ENCODE measurements at places on chromosomes 1 and 21. TPM values are rescaled to one million over a fixed set of nuclear protein-coding genes. Genes with fewer than 3 reads are reported as not detected.

Gene PKNOX1
- 17.5 TPM for total RNA-seq

DNA sequence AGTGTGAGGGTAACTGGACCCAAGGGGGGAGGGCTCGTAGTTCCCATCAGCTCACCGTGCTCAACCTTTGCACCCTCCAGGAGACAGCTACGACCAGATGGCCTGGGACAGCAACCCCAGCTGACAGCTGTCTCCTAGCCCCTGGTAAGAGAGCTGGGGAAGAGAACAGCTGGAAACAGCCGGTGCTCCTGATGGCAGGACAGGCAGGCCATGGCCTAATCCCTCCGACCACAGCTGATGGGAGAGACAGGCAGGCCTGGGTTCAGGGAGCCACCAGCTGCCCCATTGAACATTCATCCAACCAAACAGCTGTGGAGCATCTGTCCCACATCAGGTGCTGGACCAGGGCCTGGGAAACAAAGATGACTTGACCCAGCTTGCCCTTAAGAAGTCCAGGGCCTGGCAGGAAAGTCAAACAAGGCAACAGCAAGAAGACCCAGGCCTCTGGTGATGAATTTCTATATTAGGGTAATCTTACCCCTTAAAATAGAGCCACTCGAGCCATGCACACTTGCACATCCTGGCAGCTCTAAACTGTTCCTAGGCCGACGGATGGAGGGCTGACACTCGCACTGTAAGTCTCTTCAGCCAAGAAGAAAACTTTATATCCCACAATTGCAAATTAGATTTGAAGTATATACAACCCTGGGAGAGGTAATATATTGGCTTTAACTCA lies 12.2 kb downstream of the OLFML2B start:
- H3K36me3 ChIP-seq = no peaks in the 10 kb centered on the region
- DNase-seq = peak; percentile 64
- H3K27me3 ChIP-seq = no peaks in the 10 kb centered on the region
- H3K4me1 ChIP-seq = peaks cover 4% of the 10 kb centered on the region

DNA sequence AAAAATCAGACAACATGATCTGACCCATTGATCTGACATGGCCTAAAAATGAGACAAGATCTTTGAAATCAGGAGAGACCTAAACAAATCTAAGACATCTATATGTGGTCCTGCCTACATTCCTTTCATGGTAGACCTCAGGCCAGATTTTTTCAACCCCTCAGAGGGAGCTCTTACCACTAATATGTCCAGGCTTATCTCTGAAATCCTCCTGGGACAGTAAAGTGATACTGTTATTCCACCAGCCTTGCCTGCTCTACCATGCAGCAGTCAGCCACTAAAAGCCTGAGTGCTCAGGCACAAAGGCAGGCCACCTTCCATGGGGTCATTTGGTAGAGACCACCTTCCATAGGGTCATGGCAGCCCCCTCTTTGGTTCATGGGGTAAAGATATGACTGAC lies 126.9 kb downstream of the TBX15 start:
- H3K27me3 ChIP-seq = no peaks in the 10 kb centered on the region
- no peak overlapping the region for H3K4me3 ChIP-seq
- H3K36me3 ChIP-seq = no peaks in the 10 kb centered on the region

- H3K4me3 ChIP-seq = no peak overlapping the region
- peaks cover 8% of the 10 kb centered on the region for H3K4me1 ChIP-seq
- H3K36me3 ChIP-seq = no peaks in the 10 kb centered on the region
- H3K27me3 ChIP-seq = no peaks in the 10 kb centered on the region
Measured at GRCh38 chr1:117231748-117232373, 21.1 kb upstream of the VTCN1 start.

DNA sequence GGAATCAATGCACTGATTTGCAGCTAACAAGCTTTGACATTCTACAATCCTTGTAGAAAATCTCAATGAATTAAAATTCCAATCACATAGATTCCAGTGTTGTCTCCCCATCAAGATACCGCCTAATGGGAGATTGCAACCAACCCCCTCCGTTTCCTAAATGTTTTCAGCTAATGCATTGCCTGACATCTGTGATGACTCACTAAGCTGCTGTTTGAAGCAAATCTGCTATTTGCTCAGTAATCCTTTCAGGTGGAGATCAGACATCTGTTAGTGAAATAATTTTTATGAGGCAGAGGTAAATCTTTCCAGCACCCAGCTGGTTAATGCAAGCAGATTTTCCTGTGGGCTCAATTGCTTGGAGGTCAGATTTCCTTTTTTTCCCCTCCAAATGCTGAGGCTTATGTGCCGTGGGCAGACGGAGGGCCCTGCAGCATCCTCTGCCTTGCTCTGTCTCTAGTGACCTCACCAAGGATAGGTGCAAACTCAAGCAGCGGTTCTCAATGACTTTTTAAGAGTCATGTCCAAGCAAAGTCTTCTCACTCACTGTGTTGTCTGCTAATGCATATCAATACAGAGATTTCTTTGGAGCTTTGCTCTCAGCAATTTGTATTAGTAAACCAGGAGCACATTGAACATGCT lies 91.1 kb upstream of the RAB3GAP2 start:
- H3K4me1 ChIP-seq = no peaks in the 10 kb centered on the region
- no peak overlapping the region for H3K27ac ChIP-seq
- H3K4me3 ChIP-seq = no peak overlapping the region
- H3K36me3 ChIP-seq = no peaks in the 10 kb centered on the region
- no peak for DNase-seq

DNA sequence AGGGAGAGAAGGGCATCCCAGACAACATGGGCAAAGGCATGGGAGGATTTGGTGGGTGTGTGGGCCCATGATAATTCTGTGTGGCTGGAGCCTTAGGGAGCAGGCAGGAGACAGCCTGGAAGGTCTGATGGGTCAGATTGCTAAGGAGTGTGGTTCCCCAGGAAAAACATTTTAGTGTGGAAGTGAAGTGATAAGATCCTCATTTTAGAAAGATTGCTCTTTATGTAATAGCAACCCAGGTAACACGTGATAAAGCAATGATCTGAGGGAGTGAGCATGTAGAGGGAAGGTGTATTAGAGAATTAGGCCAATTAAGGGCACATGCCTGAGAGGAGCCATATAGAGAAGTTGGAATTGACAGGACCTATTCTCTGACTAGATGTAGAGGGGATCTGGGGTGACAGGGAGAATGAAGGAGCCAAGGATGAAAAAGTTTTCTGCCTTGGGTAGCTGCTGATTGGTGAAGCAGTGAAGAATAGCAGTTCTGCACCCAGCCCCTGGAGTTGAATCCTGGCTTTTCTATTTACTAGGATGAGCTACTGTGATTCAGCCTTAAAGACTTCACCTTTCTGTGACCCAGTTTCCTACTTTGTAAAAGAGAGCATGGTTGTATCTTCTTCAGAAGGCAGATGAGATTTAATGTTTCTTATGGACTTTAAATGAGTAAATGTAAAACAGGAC lies 18.7 kb upstream of the SLAMF6 start:
- H3K36me3 ChIP-seq = no peaks in the 10 kb centered on the region
- H3K27me3 ChIP-seq = no peaks in the 10 kb centered on the region
- no peak for DNase-seq
- peaks cover 30% of the 10 kb centered on the region for H3K4me1 ChIP-seq
- no peak overlapping the region for H3K27ac ChIP-seq

GRCh38 chr21:42556476-42556875 lies 42.8 kb downstream of the SLC37A1 start:
- H3K4me1 ChIP-seq = no peaks in the 10 kb centered on the region
- H3K27me3 ChIP-seq = no peaks in the 10 kb centered on the region
- no peak overlapping the region for H3K27ac ChIP-seq
- DNase-seq = no peak
- H3K4me3 ChIP-seq = no peak overlapping the region

GRCh38 chr1:199291022-199291740 lies 652.3 kb downstream of the PTPRC start:
- H3K36me3 ChIP-seq = no peaks in the 10 kb centered on the region
- no peak overlapping the region for H3K27ac ChIP-seq
- no peaks in the 10 kb centered on the region for H3K4me1 ChIP-seq
- H3K27me3 ChIP-seq = no peaks in the 10 kb centered on the region
- no peak for DNase-seq
- no peak overlapping the region for H3K4me3 ChIP-seq

GRCh38 chr1:59738152-59738551 lies 76.6 kb upstream of the HOOK1 start:
- H3K4me3 ChIP-seq = no peak overlapping the region
- peaks cover 15% of the 10 kb centered on the region for H3K4me1 ChIP-seq
- no peak for DNase-seq
- no peaks in the 10 kb centered on the region for H3K27me3 ChIP-seq
- H3K27ac ChIP-seq = no peak overlapping the region

Data from lower lobe of right lung (tissue), 2 donors.